OCI-M1 (cell line): ENCODE measurements at places on chromosomes 13 and 19.

GRCh38 chr19:29928831-29929230, 13.2 kb upstream of the URI1 start:
- no peak for DNase-seq

DNA sequence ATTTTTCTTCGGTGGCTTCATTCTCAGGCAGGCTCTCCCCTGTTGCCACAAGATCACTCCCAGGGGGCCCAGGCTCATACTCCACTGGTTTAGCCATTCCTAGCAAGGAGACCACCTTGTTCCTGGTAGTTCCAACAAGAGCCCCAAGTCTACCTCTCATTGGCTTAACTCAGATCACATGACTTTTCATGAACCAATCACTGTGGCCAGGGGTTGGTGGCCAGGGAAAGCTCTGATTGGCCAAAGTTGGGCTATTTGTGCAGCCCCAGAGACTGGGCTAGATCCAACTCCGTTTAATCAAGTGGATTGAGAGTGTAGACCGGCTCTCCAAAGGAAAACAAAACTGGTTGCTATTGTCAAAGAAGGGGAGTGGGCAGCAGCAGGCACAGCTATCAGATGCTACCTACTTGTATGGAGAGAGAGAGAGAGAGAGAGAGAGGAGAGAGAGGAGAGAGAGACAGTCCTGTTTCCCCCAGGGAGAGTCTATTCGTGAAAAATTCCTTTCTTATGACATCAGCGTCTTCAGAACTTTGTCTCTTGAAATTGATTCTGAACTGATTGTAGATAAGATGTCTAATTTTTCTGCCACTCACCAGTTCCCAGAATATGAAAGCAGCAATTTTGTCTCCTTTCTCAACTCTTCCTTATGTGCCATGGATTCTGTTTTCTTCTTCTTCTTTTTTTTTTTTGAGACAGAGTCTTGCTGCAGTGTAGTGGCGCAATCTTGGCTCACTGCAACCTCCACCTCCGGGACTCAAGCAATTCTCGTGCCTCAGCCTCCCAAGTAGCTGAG, 5.9 kb downstream of the CEACAM19 start:
- peak; percentile 97 for DNase-seq

DNA sequence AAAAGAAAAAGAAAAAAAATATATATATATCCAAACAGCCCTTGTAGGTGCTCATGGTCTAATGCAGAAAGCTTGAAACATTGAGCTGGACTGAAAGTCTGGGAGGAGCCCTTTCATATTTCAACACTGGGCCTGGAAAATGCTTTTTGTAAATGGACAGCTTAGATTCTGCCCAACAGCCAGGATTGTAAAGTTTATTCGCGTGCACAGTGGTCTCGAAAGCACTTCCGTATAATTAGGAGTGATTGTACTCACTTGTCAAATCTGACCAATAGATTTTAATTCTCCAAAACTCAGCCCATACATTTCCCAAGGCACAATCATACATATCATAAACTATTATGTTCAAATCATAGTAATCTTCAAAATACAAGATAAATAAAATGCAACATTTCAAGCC, 260.1 kb downstream of the COL4A1 start:
- DNase-seq, result no peak

GRCh38 chr13:84126671-84127171, 244.4 kb upstream of the SLITRK1 start:
- peak; percentile 44 for DNase-seq

DNA sequence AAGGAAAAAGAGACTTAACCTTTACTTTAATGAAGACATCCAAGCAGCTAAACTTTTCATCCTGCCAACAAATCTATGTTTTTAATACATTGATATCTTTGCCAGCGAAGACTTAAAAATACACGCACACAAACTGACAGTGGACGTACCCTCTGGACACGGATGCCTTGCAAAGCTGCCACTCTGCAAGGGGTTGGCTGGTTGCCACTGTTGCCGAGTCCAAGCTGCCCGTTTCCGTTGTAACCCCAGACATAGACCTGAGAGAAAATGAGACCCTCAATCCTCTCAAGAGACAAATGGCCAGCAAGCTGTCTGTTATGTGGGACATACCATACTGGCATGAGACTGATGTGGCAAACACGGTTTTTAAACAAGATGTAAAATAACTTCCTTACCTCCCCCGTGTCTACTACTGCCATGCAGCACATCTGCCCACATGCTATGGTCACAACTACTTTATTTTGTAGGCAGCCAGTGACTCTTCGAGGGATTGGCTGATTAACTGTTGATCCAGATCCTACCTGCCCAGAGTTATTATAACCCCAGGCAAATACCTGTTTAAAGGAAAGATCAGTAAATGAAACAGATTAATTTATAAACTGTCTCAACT, 21.2 kb downstream of the RCBTB2 start:
- no peak for DNase-seq

- no peak for DNase-seq
These were observed 40.8 kb downstream of the CHST8 start for GRCh38 chr19:33662391-33663092.

DNA sequence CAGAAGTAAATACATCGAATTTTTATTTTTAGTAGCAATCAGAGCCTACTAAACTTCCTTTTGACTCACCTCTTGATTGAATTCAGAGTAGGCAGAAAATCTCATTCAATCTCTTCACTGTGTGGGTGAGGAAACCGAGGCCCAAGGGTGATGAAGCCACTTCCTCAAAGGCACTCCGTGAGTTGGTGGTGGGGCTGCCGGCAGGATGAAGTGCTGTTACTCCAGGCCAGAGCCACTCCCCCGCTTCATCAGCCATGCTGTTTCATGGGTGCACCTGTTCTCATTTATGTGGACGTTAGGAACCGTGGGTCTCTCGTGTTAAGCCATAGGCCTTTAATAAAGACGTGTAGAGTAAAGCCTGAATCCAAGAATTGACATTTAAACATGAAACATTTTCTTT, 13.2 kb downstream of the ING1 start:
- DNase-seq, result peak; percentile 17

DNA sequence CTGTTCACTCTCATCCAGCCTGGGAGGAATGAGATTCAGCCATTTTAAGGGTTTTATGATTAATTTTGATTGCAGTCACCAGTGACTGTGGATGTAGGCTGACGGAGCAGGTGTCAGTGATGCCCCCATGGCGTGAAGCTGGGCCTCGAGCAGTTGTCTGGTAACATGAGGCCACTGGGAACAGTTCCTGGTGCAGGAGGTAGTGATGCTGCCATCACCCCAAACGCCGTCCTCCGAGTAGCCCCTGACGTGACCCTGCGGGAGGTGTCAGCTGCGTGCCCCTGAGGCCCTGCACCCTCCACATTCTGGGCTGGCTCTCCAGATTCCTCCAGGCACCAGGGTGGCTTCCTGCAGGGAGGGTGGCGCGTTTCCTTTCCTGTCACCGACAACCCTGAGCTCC, 277.2 kb downstream of the TEX29 start:
- no peak for DNase-seq

GRCh38 chr13:79886601-79887000, 405.6 kb downstream of the NDFIP2 start:
- DNase-seq, result no peak

- no peak for DNase-seq
These were observed 3.1 kb upstream of the UBE2M start for GRCh38 chr19:58561373-58562121.

DNA sequence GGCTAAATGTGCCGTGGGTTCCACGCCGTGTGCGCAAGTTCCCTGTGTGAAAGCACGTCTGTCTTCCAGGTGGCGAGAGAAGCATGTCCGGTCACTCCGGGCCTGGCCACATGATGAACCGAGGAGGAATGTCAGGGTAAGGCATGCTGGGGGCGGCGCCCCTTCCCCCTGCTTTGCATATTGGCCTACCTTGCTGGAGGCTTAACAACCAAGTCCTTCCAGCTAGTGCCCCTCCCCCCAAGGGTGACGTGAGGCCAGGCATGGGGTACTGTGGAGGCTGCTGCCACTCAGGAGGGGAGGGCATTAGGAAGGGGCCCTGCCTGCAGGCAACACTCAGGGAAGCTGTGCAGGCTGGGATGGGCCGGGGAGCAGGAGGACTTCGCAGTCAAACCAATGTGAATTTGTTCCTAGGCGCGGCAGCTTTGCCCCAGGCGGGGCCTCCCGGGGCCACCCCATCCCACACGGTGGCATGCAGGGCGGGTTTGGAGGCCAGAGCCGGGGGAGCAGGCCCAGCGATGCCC, 12.5 kb downstream of the MICOS13 start:
- no peak for DNase-seq

DNA sequence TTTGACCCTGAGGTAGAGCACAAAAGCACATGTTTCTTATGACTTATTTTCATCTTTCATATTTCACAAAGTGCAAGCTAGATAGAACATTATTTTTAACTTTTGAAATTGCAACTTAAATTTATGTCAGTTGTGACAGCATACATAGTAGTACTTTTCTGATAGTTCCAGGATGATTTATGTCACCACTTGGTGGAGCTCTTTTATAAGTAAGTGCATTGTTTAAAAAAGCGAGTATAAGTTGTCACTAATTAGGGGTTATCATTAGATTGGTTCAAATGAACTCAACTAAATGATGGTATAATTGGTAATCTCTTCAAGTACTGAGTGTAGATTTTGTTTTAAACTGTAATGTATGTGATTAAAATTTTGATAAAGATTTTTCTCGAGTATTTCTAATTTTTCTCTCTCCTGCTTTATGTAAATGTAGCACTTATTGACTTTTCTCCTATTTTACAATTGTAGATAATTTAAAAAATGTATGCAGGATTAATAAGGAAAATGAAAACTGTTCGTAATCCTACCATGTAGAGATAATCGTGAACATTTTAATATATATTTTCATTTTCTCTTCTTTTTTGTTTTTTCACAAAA, 31.1 kb downstream of the RB1 start:
- peak; percentile 77 for DNase-seq

DNA sequence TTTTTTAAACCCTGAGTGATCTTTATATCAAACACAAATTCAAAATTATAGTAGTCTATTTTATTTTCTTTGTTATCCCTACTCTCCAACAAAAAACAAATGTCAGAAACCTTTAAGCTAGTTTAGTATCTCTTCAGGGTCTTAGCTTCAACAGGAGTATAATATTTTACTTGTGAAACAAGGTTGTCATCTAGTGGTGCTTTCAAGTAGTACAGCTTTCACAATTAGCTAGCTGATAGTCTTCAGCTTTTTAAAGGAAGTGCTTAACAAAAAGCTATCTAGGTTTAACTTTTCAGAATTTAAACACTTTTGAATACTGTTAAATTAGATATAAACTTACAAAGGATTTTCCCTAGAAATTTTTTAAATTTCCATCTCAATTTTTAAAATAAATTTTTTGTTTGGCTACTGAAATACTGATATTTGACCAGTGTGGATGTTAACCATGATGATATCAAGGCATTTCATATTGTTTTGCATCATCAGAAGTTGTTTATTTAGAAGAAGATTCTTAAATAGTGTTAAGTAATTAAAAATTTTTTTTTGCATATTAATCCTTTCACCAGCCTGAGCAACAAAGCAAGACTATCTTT, 34.2 kb downstream of the TDRD3 start:
- peak; percentile 84 for DNase-seq

DNA sequence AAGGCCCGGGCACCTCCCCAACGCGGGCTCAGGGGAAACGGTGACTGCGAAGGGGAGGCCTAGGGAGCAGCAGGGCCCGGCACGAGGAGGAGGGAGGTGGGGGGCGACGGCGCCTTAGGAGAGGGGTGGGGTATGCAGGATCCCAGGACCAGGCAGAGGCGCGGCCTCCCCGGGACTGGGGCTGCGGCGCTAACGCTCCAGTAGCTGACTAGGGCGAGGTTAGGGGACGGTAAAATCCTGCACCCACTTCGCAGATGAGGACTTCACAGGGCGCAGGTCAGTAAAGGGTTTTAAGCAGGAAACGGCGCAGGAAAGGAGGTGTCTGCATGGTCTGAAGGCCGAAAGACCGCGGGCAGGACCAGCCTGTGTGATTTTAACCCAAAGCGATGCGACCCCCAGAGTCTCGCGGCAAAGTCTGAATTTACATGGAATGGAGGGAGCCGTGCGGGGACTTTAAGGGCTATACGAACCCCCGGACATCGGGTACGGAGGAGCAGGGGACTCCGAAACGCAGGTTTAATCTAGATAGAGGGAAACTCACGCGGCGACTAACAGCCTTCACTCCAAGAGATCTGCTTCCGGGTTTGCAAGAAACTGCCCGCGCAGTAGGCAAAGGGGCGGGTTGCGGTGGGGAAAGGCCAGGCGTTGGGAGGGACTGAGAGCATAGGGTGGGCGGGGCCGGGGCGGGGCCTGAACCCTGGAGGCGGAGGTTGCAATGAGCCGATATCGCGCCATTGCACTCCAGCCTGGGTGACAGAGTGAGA, at the start of gene ZNF665:
ZNF665 (minus strand) TSS at position 588 of the 764 bp plus-strand sequence. CDS start 10,460 bp downstream, outside the sequence.
- peak; percentile 97 for DNase-seq

DNA sequence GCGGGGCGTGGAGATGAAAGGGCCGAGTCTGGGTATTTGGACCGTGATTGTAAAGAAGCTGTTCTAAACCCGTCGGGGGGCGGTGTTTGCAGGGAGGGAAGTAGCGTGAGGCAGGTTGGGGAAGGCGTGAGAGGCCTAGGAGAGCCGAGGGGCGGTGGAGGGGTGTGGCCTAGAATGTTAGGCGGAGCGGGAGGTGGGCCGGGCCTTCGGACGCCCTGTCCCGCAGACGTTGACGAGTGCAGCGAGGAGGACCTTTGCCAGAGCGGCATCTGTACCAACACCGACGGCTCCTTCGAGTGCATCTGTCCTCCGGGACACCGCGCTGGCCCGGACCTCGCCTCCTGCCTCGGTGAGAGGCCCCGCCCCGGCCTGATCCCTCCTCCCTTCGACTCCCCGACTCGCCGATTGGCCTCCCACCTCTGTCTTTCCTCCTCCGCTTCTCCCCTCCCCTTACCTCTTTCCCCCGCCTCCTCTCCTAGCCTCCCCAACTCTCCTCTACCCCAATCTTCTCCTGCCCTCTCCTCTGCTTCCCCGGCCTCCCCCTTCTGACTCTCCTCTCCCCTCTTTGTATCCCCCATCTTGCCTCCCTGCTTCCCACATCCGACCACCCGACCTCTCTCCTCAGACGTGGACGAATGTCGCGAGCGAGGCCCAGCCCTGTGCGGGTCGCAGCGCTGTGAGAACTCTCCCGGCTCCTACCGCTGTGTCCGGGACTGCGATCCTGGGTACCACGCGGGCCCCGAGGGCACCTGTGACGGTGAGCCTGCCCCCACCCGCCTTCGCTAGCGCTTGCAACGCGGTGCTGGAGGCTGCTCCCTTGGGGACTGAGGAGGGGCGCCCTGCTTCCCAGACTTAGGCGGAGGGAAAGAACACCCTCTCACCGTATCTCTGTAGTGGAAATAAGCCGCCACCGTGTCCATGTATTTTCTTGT, 12.8 kb downstream of the LTBP4 start:
- peak; percentile 96 for DNase-seq

- no peak for DNase-seq
These were observed 362.8 kb downstream of the NALCN start for GRCh38 chr13:101053301-101054093.

GRCh38 chr13:50306156-50306555, 290.9 kb downstream of the KCNRG start:
- no peak for DNase-seq

- no peak for DNase-seq
These were observed 1635.4 kb upstream of the SLC10A2 start for GRCh38 chr13:104701591-104701990.

DNA sequence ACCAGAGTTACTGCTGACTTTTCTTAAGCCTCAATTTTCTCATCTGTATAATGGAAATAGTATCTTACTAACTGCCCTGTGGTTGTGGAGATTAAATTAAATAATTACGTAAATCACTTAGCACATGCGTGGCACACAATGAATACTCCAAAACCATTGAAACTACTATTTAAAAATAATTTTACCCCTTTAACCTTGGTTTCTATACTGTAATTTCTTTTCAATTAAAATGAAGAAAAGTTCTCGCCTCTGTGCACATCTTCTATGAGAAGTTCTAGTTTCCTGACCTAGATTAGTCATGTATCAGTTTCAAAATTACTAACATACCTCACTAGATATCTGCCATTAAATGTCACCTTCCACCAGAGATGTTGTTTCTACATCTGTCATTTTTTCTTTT, 5.7 kb downstream of the SLITRK1 start:
- no peak for DNase-seq
